ENCODE measurements at places on chromosomes 6 and 20.
A peak's percentile ranks its signal among the peaks of the same experiment; 100 is the strongest.

GRCh38 chr20:41340327-41341055, at the start of gene LPIN3:
LPIN3 (plus strand) TSS chr20:41340821; CDS start chr20:41345804, 4,983 bp downstream.
- peak; percentile 38 for DNase-seq

- no peak for DNase-seq
Measured at GRCh38 chr6:75204959-75205775, 686 bp downstream of the COL12A1 start.

DNA sequence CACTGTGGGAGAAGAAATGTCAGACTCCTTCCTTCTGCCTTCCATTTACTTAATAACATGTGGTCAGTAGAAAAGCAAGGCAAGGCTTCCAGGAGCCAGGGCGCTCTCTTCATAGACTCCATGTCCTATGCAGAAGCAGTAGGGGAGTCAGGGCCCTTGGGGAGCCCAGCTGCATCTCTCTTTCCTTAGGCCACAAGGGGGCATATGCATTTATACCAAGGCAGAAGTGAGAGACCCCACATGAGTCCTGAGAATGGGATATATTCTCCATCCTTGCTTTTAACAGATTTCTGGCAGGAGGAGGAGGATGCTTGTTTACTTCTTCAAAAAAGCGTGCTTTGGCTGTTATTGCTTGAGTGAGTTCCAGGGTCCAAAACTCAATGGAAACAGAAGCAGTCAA, 198.5 kb downstream of the HIVEP2 start:
- DNase-seq, result peak; percentile 23

- no peak for DNase-seq
Measured at GRCh38 chr6:14875481-14876063, 370.3 kb upstream of the JARID2 start.

DNA sequence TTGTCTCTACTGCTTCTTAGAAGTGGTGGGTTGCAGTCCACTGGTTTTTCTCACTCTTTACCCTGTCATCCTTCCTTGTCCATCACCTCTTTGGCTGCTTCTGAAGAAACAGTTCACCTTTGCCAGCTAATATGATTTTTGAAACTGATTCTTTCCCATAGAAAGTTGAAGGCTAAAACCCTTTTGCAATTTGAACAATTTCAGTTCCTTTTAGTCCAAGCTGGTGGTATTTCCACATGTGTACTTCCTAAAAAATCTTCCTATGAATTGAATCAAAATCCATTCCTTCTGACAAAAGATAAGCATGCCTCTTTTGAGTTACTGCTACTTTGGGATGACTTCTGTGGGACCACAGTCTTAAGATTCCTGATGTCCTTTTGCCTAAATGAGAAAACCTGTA, 210.0 kb upstream of the MAN1A1 start:
- no peak for DNase-seq

- DNase-seq, result no peak
Measured at GRCh38 chr6:116409756-116410155, 39.0 kb downstream of the DSE start.

DNA sequence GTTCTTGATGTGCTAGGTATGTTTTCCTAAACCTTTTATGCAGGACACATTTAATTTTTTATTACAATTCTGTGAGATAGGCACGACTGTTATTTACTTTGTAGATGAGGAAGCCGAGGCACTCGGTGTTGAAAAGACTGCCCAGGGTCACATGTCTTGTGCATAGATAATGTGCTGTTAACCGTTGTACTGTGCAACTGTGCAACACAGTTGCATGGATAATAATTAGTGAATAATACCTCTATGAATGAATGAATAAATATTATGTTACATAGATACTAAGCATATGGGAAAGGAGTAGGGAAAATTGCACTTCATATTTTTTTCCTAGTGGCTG, 60.3 kb upstream of the DEK start:
- DNase-seq, result no peak

- DNase-seq, result no peak
Measured at GRCh38 chr20:21357844-21358243, 39.5 kb downstream of the NKX2-4 start.

DNA sequence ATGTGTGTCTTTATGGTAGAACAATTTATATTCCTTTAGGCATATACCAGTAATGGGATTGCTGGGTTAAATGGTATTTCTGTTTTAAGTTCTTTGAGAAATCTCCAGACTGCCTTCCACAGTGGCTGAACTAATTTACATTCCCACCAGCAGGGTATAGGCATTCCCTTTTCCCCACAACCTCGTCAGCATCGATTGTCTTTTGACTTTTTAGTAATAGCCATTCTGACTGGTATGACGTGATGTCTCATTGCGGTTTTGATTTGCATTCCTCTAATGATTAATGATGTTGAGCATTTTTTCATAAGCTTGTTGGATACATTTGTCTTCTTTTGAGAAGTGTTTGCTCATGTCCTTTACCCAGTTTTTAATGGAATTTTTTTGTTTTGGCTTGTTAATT, 5.3 kb upstream of the TASP1 start:
- DNase-seq, result no peak

DNA sequence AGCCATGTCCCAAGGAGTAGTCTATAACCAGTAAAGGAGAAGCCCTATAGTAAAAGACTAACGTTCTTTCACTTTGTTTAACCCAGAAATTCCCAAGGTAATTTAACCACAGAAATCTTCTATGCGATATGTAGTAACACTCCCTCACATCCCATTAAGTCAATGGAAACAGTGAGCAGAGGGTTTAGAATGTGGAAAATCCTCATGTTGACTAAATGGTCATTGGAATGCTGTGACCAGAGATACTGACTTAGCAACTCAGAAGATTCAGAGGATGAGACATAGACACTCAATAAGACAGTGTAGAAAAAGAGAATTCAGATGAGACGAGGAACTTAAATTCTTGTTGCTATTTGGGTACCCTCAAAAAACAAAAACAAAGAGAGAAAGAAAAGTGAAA, 562.2 kb upstream of the NOX3 start:
- DNase-seq, result no peak

DNA sequence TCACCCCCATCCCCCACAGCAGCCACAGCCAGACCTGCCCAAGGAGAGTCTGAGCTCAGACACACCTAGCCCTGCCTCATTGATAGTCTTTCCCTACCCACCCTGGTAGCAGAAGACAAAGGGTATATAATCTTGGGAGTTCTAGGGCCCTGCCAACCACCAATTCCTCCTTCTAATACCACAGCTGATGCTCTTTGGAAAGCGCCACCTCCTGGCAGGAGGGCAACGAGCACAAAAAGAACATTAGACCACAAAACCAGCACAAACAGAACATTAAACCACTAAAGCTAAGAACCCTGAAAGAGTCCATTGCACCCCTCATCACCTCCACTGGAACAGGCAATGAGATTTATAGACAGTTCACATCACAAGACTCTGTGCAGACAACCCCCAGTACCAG, 195.8 kb upstream of the FUT9 start:
- no peak for DNase-seq

DNA sequence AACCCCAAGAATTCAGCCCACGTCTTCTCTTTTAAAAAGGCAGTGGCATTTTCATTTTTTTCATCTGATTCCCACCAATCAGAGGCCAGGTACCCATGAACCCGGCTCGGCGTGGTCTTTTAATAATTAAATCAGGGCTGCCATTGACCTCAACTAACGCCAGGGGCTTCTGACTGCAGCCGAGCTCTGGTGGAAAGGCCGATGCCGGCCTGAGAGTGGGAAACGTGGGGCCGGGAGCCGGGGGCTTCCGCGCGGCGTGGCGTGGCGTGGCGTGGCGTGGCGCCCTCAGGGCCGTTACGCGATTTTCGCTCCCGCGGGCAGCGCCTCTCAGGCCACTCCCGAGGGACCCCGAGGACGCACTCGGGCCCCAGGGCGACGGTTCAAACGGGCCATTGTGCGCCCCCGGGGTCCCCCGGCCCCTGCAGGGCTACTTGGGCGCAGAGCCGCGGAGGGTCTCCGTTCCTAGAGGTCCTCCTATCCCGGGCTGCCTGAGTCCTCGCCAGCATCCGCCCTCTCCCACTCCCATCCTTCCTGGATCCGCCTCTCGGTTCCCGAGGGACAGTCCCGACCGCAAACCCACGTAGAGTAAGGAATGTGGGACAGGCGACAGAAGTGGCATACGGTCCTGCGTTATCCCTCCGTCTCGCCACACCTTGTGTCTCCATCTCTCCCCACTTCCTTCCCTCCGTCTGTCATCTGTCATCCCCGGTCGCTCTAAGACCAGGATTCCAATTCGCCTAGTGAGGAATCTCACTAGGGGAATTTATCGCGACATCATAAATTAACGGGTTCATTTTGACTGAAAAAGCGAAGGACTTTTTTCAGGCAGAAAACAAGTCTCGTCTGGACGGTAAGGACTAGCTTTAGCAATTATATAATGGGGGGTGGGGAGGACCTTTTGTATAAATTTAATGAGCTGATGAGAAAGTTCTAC, 876 bp upstream of the TBPL1 start:
- DNase-seq, result peak; percentile 24

- no peak for DNase-seq
Measured at GRCh38 chr20:10662661-10663458, 10.9 kb downstream of the JAG1 start.

DNA sequence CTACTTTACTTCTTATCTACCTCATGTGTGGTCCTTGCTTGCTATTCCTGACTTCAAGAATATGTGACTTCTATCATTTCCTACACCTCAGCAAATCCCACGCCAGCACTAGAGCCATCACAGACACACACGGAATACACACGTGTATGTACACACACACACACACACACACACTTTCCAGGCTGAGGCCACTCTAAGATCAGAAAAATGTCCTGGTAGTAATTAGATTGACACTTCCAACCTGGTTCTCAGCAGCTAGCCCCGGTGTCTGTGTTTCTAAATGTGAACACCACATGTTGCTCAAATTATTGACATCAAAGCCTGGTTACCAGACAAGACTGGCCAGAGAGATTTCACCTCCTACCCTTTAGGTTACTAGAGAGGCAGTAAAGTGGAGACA, 54.1 kb upstream of the SASH1 start:
- DNase-seq, result no peak

DNA sequence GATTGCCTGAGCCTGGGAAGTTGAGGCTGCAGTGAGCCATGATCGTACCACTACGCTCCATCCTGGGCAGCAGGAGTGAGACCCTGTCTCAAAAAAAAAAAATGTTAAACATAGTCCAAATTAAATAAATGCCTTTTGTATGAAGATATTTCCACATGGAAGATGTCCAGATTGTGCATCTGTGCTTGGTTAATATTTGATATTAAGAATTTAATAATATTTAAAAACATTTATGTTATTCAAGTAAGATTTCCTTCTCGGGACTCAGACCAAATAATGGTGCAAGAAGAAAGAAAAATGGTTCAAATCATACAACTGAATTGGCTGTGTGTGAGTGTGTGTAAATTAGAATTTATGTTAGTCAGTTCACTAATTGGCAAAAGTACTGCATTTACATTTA, 202.5 kb downstream of the TBC1D7 start:
- DNase-seq, result no peak

GRCh38 chr6:110517034-110517433, 40.6 kb upstream of the SLC22A16 start:
- no peak for DNase-seq

DNA sequence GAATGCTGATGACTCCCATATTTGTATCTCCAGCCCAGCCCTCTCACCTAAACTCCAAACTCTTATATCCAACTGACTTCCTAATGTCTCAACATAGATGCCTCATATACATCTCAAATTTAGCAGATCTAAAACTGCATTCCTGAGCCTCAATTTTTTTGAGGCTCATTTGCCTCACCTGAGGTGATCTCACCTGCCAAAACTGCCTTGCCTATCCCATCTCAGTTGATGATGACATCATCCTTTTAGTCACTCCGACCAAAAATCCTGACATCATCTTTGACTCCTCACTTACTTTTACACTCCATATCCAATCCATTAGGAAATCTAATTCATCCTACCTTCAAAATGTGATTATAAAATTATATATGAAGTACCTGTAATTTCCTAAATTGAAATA, 25.6 kb upstream of the SLPI start:
- no peak for DNase-seq

DNA sequence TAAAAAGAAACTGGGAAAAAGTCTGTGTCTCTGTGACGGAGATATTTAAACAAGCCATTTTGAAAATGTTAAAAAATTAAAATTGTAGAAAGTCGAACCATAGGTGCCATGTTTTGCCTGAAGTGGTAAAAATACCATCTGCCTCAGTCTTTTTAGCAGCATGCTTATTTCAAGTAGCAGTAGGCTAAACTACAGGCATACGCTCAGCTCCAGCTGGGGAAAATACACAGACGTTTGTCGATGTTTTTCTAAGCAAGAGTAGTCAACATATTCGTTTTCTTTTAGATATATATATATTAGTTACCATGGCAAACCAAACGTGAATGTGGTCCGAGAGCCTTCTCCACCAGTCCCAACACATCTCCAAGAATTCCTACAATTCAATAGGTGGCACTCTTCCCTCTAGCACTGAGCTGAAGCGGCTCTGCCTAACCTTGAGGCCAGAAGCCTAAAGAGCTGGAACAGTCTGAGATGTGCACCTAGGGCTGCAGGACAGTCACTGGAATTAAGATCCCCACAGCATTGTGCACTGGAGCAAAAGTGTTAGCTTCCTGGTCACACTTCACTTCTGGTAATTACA, 70.2 kb upstream of the BEND3 start:
- DNase-seq, result no peak

- no peak for DNase-seq
Measured at GRCh38 chr20:16491294-16491905, 81.8 kb downstream of the KIF16B start.

DNA sequence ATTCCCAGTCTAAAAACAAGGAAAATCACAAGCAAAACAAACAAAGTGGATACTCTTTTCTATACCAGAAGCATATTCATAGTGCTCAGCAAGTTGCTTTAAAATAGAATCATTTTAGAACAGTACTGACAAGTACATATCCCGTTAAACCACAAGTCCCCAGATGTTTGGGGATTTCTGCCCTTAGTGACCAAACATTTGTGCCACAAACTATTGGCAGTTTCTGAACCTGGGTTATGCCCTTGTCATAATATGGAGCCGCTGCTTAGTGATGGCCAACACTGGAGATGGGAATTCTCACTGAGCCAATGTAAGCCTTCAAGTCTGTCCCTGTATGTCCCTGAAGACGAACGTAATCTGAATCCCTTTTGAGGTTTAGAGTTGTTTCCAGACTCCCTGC, 436.7 kb upstream of the JAG1 start:
- no peak for DNase-seq

DNA sequence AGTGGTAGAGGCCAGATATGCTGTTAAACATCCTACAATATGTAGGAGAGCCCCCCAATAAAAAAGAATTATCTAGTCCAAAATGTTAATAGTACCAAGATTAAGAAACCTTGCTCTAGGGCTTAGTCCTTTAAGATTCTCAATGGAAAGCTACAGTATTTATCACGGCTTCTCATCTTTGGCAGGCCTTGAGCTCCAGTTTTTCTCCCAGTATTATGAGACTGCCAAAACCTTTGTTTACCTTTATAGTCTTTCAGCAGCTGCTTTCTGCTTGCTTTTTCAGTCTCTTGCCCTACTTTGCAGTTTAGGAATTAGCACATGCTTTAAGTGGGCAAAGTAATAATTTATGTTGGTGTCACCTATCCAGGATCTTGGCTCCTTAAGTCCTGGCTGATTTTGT, 59.7 kb downstream of the NHLRC1 start:
- no peak for DNase-seq

All from T follicular helper cell (primary cell).